ENCODE measurements at places on chromosomes 13 and 19. TPM values are rescaled to one million over a fixed set of nuclear protein-coding genes. Genes with fewer than 3 reads are reported as not detected.

DNA sequence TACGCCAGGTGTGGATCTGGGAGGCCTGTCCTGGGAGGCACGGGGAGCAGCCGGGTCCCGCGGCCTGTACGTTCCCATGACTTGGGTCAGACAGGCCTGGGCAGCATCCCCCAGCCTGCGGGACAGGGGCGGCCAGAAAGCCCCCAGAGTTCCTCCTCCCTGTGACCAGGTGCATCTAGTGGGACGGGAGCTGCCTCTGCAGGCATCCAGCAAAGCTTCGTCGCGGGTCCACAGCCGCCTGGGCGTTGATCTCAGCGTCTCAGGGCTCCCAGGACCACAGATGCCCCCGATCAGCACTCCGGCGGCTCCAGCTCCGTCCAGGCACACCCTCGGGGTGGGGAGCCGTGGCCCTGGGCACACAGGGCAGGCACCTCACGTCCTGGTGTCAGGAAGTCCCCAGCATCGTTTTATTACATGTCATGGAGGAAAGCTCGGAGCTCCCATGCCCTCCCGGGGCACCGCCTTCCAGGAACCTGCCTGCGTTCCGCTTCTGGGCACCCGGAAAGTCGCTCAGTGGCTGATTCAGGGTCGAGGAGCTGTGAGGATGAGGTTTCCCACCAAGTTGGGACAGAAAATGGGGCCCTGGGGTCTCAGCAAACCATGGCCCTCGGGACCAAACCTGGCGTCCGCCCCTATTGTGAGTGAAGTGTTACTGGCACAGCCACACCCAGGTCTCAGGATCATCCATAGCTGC, 1.5 kb upstream of the GZMM start:
- no peak for DNase-seq

DNA sequence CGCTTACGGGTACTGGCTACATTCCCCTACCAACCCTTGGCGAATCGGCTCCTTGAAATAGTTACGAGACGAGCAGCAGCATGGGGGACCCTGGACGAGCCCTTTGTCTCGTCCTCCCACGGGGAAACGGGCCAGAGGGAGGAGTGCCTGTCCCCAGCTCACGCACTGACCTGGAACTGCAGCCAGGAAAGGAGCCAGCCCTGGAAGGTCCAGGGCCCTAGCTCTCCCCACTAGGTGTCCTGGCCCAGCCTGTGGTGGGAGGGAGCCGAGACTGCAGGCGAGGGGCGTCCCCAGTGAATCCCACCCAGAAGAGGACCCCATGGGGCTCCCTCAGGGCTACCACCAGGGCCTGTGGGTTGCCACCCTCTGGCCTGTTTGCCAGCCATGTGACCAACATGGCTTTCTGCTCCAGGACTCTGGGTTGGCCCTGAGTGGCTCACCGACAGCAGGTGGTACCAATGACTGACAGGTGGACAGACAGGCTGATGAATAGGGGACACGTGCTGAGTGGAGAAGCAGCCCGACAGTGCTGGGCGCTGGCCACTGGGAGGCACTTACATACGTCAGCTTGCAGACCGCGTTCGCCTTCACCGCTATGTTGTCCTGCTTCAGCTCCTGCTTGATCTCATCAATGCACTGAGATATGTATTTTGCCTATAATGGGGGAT, 13.2 kb downstream of the AP3D1 start:
- no peak for DNase-seq

DNA sequence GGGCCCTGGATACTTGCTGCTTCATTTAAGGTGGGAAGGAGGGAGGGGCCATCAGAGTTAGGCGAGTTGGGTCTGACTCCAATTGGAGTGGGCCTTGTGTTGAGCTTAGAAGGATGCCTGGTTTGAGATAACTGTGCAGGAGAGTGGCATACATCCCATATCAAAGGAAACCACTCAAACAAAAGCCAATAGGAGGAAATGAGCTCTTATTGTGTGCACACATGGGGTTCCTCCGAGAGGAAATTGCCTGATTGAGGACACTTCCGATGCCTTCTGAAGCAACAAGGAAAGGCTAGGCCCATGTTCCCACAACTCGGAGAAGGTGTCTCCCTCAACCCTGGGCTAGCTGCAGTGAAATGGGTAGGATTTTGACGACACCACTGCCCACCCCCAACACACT, 19.6 kb downstream of the MBNL2 start:
- DNase-seq, result no peak

DNA sequence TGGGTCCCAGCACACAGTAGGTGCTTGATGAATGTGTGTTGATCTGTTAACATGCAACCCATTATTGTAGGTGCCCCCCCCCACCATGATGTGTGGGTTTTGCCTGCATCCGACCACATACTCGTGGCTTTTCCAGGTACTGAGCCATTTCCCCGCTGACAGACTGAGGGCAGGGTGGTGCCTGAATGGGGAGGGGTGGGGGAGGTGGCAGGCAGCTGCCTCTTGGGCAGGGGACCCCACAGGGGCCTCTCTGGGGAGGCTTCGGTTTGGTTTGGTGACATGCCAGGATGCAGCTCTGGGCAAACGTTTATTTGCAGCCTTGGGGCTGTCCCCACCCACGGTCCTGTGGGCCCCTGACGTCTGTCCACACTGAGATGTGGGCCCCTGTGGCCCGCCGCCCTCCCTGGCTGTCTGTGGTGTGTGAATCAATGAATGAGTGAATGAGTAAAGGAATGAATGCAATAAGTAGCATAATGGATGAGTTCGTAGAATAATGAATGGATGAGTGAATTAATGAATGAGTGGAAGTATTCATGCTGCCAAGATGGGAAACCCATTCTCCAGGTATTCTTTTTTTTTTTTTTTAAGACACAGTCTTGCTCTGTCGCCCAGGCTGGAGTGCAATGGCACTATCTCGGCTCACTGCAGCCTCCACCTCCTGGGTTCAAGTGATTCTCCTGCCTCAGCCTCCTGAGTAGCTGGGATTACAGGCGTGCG, 9.0 kb upstream of the JUND start:
- DNase-seq, result no peak

DNA sequence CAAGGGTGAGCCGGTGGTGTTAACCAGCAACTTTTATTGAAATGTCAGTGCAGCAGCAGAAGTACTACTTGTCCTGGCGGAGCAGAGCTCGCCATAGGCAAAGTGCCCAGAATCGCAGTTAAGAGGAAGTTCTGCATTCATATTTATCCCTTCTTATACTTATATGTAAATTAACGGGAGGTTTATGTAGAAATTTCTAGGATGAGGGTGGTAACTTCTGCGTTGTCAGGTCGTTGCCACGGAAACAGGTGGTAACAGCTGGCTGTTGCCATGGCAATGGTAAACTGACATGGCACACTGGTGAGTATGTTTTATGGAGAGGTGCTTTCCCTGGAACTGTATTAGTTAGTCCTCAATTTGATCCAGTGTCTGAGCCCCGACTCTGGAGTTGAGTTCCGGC, 2494.9 kb upstream of the PCDH20 start:
- DNase-seq, result peak; percentile 6

- DNase-seq, result no peak
Measured at GRCh38 chr19:11025445-11025844, 63.8 kb upstream of the LDLR start.

GRCh38 chr19:55147545-55148251, 1.3 kb downstream of the TNNT1 start:
- no peak for DNase-seq

- no peak for DNase-seq
Measured at GRCh38 chr19:13060964-13061927, 41.4 kb downstream of the LYL1 start.

DNA sequence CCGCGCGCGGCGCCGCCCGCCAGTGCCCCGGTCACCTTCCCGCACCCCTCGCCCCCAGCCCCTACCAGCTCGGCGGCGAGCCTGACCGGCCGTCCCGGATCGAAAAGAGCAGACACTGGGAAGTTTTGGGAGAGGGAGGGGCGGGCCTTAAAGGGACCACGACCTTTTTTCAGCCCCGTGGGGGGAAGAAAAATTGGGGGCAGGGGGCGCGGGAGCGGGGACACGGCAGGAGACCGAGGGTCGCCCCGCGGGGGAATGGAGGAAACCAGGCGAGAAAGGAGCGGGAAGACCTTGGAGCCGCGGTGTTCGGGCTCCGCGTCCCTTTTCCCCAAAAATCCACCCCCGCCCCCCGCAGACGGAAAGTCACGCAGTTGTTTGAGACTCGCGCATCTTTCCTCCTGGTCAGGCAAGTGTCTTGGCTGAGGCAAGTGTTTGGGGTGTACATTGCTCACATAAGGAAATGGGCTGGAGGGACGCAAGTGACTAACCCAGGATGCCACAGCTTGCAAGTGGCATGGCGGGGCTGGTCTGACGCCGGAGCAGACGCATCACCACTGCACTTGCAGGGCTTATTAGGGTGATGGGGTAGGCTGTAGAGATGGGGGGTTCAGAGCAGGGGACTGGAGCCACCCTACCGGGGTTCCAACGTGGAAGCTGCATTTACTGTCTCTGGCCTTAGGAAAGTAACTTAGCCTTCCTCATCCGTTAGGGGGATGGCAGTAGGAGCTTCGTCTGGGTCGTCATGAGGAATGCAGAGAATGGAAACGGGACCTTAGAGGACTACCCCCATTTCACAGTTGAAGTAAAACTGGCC, 2.7 kb upstream of the HNRNPL start:
- peak; percentile 59 for DNase-seq

The ATP4A gene
- total RNA-seq, result not detected

The ZNF85 gene
- 15.3 TPM for total RNA-seq

The ZNF154 gene
- total RNA-seq, result 13.1 TPM

The ZNF30 gene
- total RNA-seq, result 4.0 TPM

The ADAMTS10 gene
- 35.1 TPM for total RNA-seq

The MCEMP1 gene
- total RNA-seq, result not detected

The MYH14 gene
- total RNA-seq, result not detected

The LILRB1 gene
- not detected for total RNA-seq

The AKT1S1 gene
- total RNA-seq, result 116 TPM

The HIF3A gene
- 12.6 TPM for total RNA-seq
